SK-N-DZ (cell line): ENCODE measurements at places on chromosomes 2 and 18.

GRCh38 chr2:37493425-37493824, 149.0 kb downstream of the QPCT start:
- no peak for DNase-seq

DNA sequence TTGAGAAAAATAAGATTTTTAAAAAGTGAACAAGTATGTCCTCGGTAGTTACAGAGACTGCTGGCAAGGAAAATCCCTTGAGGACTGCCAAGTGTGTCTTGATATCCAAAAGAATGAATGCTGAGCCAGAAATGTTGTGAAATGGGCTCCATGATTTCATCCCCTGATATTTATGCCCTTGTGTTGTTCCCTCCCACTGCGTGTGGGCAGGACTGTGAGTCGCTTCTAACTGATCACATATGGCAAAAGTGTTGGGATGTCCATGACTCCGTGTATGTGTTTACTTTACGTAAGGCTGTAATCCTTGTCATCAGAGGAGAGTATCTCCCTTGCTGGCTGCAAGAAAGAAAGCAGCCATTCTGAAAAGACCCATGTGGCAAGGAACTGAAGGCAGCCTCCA, 285.1 kb downstream of the SS18 start:
- DNase-seq: no peak

GRCh38 chr18:74184875-74185274, 36.6 kb downstream of the TIMM21 start:
- no peak for DNase-seq

GRCh38 chr2:23385748-23386338, 864 bp downstream of the KLHL29 start:
- no peak for DNase-seq

- no peak for DNase-seq
Measured at GRCh38 chr18:21826641-21827302, 86.2 kb downstream of the MIB1 start.

GRCh38 chr2:240280621-240281020, 140.2 kb upstream of the OTOS start:
- no peak for DNase-seq

DNA sequence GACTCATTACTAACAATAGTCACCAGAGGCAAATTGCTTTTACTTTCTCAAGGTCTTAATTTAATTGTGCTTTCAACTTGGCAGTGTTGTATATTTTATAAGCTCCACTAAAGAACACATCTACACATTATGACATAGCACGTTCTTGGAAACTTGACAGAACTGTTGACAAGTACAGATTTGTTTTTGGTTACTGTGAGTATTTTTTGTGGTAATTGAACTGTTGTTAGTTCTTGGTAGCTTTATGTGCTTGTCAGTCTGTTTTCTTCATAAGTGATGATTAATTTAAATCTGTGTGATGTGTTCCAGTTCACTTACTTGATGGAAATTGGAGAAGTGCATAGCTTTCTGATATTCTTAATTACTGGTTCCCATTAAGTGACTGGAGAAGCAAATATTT, 63.9 kb downstream of the COMMD1 start:
- DNase-seq: peak; percentile 6

- peak; percentile 29 for DNase-seq
Measured at GRCh38 chr2:186503827-186504606, 18.0 kb downstream of the ZC3H15 start.

GRCh38 chr2:187505065-187505672, 49.1 kb downstream of the TFPI start:
- DNase-seq: no peak

- DNase-seq: no peak
Measured at GRCh38 chr2:59875836-59876235, 677.6 kb downstream of the BCL11A start.

- DNase-seq: no peak
Measured at GRCh38 chr2:10404324-10405143, 43.6 kb downstream of the ODC1 start.

DNA sequence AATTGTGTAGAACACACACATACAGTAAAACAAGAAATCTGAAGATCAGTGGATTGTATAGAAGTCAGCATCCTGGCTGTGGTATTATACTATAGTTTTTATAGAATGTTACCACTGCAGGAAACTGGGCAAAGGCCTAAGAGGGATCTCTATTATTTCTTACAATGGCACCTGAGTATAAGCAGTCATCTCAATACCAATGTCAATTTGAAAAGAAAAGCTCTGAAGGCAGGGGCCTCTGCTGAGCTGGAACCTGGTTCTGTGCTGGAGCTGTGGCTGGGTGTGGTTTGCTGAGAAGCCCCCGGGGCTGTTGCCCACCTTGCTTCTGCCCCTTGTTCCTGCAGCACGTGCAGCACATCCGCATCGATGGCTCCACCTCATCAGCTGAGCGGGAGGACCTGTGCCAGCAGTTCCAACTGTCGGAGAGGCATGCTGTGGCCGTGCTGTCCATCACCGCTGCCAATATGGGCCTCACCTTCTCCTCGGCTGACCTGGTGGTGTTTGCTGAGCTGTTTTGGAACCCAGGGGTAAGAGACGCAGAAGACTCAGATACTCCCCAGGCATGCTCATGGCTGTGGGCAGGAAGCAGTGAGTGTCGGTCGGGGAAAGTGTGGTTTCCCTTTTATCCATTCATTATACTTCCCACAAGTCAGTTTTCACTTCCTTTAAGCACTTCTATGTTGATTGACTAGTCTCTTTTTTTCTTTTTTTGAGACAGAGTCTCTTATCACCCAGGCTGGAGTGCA, 23.5 kb upstream of the RPL37A start:
- no peak for DNase-seq

- DNase-seq: peak; percentile 58
Measured at GRCh38 chr2:78077633-78078032, 555.5 kb upstream of the LRRTM4 start.

DNA sequence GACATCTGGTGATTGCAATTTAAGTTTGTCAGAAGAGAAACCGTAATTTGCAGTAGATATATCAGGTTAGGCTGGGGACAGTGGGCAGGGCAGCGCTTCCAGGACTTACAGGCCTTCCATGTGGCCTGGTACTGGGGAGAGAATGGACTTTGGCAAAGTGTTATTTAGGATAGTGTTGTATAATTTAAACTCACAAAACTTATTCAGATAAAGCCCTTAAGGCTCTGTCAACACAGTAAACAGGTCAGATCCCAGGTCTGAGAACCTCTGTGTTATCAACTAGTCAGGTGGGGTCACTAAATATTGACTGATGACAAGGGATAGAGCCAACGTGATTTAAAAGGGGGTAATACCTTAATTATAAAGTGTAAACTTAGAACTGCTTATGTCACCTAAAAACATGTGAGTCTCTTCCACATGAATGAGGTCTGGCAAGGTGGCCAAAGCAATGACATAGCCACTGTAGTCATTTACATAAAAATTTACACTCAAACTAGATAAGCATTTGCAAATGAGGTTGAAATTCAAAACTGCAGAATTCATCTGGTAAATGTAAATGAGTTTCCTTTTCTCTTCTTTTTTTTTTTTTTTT, 80.2 kb upstream of the DNMT3A start:
- DNase-seq: no peak

GRCh38 chr2:45984896-45985473, 312.2 kb upstream of the EPAS1 start:
- DNase-seq: no peak

DNA sequence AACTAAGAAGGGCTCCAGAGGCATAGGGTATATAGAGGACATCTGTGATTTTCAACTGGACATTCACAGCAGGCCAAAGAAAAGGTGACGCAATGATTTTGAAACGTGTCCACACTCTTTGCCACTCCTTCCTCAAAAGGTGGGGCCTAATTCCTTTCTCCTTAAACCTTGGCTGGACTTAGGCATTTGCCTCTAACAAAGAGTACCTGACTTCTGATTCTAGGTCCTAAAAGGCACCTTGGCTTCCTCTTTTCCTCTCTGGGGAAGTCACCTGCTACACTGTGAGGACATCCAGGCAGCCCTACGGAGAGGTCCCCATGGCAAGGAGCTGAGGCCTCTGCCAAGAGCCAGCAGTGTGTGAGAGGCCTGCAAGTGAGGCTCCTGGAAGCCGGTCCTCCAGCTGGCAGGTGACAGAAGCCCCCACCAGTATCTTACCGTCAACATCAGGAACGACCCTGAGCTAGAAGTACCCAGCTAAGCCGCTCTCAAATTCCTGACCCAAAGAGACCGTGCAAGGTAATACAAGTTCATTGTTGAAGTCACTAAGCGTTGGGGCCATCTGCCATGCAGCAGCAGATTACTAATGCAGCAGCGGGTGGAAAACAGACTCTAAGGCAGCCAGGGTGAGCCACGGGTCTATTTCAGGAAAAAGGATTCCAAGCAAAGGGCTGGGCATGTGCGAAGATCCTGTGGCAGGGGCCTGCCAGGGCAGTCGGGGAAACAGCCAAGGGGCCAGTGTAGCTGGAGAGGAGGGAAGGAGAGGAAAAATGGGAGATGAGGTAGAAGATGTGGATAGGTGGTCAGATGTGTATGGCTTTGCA, 7.4 kb upstream of the HES6 start:
- no peak for DNase-seq

GRCh38 chr2:24363301-24363700, 3.0 kb upstream of the ITSN2 start:
- no peak for DNase-seq

DNA sequence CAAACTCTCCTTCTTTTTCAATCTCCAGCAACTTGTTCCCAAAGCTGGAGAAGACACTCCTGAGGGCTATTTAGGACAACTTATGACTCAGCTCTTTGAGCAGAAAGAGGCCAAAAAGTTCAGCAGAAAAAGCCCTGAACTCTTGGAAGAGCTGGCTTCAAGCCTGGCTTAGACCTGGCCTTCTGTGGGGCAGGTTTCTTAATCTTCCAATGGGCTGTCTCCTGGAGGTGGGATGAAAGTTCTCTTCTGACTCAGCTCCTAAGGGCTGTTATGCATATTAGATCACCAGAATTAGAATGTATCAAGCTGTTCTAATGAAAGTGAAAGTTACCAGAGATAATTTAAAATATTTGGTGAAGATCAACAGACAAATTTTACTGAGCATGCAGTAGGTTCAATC, 129.4 kb downstream of the RAD51AP2 start:
- no peak for DNase-seq

DNA sequence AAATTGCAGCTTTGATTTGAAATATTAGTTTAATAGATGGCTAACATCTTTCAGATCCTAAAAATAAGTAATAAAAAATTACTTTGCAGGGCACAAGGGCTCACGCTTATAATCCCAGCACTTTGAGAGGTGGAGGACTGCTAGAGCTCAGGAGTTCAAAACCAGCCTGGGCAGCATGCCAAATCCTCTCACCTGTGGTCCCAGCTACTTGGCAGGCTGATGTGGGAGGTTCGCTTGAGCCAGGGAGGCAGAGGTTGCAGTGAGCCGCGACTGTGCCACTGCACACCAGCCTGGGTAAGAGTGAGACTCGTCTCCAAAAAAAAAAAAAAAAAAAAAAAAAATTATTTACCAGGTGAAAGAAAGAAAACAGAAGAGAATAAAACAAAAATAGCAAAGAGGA, 449.8 kb downstream of the NRXN1 start:
- no peak for DNase-seq

DNA sequence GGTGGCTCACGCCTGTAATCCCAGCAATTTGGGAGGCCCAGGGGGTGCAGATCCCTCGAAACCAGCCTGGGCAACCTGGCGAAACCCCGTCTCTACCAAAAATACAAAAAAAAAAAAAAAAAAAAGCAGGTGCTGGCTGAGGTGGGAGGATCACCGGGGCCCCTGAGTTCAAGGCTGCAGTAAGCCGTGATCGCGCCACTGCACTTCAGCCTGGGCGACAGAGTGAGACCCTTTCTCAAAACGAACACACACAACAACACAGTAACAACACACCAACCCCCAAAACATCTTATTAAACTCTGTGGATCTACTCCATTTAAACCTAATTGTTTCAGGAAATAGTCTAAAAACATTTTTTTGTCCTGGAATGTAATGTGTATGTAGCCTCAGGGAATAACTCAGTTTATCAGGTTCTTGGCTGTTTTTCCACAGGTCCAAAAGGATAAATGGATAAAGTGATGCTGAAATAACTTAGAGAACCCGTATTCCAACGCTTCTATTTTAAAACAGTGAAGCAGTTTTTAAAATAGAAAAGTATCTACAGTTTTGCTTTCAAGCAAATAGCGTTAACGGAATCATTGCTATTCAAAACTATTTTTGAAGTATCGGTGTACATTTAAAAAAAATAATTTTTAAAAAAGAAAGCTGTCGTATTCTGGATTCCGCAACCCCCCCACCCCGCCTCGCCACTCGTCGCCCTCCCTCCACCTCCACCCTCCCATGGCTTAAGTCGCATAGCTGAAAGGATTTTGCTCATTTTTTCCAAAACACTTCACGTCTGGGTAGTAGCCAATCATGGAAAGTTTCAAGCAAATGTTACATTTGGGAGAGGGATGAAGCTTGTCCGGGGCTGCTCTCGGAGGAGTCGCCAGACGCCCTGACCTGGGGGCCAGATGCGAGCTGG, 895 bp upstream of the GLS start:
- no peak for DNase-seq
